ENCODE measurements at places on chromosomes 12 and 14.
A peak's percentile ranks its signal among the peaks of the same experiment; 100 is the strongest.

DNA sequence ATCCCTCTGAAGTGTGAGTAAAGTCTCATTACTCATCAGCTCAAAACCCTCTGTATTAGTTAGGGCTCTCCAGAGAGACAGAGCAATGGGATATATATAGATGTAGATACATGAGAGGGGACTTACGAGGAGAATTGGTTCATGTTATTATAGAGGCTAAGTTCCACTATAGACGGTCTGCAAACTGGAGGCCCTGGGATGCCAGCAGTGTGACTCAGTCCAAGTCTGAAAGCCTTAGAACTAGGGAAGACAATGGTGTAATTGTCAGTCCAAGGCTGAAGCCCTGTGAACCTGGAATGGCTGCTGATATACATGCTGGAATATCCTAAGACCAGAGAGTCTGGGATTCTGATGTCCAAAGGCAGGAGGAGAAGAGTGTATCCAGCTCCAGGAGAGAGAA is 57.3 kb upstream of the CEP83 start:
- no peak for DNase-seq

DNA sequence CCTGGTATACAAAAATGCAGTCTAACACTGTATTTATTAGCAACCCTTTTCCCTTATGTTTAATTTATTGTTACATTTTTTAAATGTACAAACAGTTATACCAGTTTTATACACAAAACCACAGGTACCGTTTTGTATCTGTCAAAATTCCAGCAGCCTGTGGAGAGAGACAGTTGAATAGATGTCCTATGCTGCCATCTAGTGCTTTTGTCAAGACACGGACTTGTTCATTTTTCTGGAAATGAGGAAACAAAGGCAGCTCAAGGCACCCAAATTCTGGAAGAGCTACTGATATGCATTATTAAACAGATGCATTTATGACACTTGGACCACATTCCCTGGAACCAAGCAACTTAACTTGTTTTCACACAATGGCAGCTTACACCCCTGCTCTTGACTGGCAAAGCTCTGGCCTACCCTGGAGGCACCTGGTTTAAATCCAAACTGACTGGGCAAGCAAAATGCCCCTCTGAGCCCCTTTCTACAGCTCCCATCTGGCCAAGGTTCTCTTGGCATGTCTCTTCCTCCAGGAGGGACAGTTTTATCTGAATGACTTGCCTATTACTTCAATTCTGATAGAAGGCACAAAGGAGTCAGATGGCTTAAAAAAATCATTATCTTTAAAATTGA is 286.9 kb upstream of the PRKD1 start:
- no peak for DNase-seq

- no peak for DNase-seq
Measured at GRCh38 chr14:68219407-68219806, 399.8 kb downstream of the RAD51B start.

- no peak for DNase-seq
Measured at GRCh38 chr12:116247377-116247776, 30.1 kb downstream of the MED13L start.

DNA sequence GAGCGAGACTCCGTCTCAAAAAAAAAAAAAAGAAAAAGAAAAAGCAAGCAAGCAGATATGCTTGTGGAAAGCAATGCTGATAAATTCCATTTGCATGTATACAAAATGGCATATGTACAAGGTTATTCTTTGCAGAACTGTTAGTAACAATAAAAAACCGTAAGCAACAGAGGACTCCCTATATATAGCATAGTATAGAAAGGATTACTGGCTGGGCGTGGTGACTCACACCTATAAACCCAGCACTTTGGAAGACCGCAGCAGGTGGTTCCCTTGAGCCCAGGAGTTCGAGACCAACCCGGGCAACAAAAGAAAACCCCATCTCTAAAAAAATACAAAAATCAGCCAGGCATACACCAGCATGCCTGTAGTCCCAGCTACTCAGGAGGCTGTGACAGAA is 13.5 kb downstream of the GCN1 start:
- DNase-seq: no peak

DNA sequence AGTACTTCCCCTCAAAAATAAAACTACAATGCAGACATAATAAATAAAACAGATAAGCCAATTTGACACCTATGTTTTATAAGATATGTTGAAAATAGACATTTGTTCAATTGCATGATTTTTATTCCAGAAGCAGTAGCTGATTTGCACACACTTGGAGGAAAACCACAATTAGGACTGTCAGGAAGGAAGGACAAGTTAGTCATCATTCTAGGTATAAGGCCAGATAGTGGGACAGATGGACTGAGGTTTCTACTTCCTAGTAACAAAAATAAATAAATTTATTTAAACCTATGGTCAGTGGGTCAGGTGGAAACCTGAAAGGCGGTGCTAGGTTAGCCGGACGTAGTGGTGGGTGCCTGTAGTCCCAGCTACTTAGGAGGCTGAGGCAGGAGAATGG is 141.8 kb upstream of the RASSF8 start:
- DNase-seq: no peak

- no peak for DNase-seq
Measured at GRCh38 chr14:81277096-81277495, 56.3 kb upstream of the GTF2A1 start.

DNA sequence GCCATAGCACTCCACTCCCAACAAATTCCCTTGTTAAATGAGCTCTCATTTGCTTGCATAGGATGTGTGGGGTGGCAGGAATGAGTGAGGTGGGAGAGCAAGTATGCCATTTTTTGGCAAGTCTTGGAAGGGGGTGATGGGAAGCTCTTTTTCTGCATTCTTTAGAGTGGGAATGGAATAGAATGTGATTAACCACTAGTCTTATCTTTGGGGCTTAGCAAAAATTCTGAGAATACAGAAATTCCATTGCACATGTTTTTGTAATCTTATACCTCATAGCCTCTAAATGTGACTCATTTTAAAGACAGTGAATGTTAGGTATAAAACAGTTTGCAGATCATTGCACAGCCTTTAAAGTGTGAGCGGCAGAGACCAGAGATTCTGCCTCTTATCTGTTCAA is 28.4 kb upstream of the NEDD1 start:
- DNase-seq: no peak

DNA sequence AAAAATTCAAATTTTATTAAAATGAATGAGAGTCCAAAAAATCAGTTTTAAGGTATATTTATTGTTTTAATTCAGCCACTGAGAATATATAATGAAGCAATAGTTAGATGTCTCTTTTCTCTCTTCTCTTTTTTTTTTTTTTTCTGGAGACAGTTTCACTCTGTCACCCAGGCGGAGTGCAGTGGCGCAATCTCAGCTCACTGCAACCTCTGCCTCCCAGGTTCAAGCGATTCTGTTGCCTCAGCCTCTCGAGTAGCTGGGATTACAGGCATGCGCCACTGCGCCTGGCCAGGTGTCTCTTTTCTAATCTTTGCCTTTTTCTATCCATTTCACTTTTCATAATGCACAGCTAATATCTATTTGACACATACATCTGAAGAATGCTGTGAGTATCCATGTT is 307.1 kb upstream of the RGS6 start:
- DNase-seq: no peak

DNA sequence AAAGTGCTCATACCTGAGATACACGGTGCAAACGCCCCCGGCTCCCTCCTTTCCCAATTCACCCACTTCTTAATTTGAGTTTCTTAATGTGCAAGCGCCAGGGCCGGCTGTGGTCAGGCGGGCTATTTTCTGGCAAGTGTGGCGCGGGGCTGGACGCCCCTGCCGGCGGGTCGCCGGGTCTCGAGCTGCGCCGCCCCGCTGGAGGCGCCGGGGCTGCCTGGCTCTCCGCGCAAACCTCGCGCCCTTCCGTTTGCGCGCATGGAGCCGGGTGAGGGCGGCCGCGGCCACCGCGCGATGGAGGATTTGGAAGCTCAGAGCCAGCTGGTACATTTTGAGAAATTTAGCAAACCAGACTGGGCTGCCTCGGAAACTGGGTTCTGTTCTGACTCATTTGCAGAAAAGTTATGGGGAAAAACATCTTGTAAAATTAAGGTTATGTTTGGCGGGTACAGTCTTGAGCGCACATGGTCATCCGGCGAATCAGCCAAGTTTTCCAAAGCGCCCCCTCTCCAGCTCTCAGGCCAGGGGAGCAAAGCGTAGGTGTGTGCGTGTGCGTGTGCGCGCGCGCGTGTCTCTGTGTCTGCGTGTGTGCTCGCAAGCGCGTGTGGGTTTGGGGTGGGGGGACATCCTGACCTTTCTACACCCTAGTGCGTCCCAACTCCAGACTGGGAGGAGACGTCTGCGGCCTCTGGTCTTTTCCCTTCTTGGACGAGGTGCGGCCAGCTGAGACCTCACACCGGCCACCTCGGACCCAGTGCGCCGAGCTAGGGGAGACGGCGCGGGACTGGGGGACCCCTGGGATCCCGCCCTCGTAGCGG is 6.5 kb upstream of the OTX2 start:
- DNase-seq: no peak

GRCh38 chr14:82009076-82009475 is 475.4 kb upstream of the SEL1L start:
- no peak for DNase-seq

DNA sequence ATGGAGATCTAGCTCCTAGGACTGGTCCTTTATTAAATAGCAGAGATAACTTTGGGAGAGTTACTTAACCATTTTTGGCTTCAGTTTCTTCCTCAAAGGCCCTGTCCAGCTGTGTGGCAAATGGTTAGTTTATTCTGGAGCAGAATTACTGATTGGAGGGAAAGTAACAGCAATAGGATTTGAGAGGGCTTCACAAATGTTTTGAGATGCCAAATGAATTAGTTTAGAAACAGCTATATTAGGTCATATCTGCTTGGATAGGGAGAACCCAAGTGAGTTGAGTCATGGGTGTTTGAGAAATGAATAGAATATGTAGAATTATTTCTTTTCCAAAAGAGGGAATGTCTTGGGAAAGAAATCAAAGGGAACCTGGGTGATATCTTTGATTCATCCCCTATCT is 17.5 kb downstream of the RASSF3 start:
- DNase-seq: no peak

DNA sequence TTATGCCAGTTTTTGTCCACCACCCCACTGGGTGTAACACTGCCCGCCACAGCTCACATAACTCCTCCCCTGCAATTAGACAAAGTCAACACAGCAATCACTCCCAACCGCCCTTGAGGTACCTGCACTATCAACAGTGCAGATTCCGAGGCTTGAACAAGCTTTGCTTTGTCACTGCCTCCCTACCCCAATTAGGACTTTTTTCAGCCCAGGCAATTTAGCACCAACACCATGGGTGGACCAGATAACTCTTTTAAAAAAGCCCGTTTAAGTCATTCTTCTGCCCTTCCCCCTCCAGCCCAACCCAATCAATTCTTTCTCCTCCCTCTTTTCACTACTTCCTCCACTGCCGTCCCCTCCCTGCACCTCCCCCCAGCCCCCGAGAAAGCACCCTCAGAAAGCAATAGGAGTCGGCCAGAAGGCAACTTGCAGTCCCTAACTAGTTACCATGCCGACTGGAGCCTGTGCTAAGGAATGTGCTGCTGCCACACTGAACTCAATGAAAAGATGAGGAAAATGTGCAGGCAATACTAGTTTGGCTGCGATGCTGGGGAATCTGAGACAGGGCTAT is 45.7 kb upstream of the OTX2 start:
- no peak for DNase-seq

DNA sequence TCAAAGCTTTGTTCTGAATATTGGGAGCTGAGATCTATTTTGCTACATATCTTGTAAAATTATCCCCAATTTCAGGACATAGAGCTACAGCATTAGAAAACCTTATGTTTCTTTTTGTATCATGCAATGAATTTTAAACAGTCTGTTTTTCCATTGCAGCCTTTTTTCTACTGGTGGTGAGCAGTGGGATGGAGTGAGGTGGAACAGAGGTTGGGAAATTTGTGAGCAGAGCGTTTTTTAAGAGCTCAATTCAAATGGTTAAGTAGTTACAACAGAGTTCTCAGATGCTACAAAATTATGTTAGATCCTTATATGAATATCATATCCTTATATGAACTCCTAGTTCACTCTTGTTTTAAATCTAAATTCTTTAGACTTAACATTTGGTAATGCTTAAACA is 139.0 kb upstream of the PLEKHG7 start:
- no peak for DNase-seq

DNA sequence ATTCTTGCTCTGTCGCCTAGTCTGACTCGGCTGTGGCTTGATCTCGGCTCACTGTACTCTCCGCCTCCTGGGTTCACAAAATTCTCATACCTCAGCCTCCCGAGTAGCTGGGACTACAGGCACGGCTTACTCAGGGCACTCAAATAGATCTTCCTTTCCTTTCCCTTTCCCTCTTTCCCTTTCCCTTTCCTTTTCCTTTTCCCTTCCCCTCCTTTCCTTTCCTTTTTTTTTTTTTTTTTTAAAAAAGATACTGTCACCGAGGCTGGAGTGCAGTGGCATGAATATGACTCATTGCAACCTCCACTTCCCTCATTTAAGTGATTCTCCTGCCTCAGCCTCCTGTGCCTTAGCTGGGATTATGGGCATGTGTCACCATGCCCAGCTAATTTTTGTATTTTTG is 86.0 kb downstream of the AEBP2 start:
- DNase-seq: no peak

DNA sequence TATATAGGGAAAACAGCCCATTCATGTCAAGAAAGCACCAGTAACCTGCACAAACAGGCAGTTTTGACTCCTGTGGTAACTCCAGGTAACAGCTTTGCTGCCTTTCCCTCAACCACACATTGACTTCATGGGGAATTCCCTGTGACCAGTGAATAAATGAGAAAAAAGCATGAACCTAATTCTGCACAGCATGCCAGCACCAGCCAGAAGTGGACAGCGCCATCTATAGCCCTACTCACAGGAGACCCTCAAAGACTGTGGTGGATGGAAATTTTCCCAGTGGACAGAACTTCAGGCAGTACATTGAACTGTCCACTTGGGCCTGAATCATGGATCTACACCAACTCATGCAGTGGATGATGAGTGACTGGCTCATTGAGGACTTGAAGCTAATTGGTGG is 152.1 kb downstream of the SLC8A3 start:
- no peak for DNase-seq

DNA sequence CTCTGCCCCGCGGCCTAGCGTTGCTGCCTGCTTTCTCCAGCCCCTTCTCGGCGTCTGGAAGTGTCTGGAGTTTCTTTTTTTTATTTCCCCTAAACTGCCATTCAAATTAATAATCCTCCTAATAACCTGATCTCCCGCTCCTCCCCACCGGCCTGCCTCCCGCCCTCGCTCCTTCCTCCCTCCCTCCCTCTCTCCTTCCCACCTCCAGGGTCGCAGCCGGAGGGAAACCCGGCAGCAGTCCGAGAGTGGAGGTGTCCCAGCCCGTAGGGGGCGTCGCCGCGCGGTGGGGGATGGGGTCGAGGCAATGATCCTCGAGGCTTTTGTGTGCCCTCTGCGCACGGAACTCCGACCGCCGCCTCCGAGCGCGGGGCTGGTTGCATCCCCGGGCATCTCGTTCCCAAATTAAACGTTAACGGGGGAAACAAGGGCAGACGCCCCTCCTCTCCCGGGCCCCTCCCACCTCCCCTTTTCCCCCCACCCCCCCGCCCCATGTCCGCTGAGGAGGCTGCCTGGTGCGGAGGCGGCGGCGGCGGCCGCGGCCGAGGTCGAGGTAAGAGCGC is 1.0 kb upstream of the SOCS2 start:
- DNase-seq: peak; percentile 50

DNA sequence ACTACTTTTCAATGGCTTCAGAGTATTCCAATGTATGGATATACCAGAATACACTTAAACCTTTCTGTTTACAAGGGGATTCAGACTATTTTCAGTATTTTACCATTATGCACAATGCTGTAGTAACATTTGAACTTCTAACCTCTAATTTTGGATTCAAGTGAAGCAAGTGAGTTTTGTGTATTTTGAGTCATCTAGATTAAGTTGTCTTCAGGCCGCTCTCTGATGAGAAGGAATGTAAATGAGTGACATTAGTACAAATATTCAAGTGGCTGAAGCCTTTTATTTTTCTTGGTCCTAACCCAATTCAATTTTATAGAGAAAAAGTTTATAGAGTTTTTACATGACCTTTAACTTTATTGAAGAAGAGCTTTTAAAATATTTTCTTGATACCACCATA is 125.6 kb downstream of the PDE3A start:
- no peak for DNase-seq
